NCI-H2081 (cell line): ENCODE measurements at places on chromosomes 12 and 14.

DNA sequence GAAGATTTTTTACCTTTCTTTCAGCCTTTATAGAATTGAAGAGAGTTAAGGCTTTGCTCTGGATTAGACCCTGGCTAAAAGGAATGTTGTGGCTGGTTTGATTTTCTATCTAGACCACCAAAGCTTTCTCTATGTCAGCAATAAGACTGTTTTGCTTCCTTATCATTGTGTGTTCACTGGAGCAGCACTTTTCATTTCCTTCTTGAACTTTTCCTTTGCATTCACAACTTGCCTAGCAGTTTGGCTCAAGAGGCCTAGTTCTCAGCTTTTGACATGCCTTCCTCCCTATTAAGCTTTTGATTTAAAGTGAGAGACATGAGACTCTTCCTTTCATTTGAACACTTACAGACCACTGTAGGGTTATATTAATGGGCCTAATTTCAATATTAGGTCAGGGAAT lies 64.1 kb upstream of the USP15 start:
- no peak for DNase-seq

- no peak for DNase-seq
Measured at GRCh38 chr12:66964629-66965028, 285.8 kb upstream of the GRIP1 start.

DNA sequence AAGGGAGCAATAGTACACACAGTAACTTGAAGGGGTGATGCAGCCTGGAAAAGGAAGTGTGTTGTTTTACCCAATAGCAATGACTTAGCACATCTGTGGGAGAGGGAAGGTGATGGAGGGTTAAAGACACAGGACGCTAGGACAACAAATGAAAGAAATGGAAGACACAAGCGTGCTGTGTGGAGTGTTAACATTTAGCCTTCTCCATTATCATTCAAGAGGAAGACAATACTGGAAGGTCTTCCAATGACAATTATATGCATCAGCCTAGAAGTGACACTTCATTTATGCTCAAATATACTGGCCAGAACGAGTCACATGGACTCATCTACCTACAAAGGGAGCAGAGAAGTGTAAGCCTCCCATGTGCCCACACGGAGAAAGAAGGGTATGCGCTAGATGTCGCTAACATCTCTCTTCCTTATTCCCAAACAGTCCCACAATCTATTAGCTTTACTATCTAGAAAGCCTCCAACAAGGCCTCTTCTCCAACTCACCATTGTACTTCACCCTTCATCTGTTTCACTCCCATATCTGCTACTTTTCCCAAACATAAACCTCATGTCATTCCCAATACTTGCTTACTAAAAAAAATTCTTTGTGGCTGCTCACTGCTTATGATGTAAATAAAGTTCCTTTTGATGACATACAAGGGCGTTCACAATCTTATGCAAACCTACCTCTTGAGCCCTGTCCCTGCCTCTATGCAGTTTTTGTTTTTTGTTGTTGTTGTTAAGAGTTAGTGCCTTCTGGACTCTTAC lies 20.3 kb downstream of the PPM1H start:
- no peak for DNase-seq

GRCh38 chr14:104577426-104577825 lies 2.1 kb upstream of the C14orf180 start:
- DNase-seq: no peak

GRCh38 chr12:64395739-64396138 lies 5.2 kb upstream of the C12orf56 start:
- peak; percentile 50 for DNase-seq

DNA sequence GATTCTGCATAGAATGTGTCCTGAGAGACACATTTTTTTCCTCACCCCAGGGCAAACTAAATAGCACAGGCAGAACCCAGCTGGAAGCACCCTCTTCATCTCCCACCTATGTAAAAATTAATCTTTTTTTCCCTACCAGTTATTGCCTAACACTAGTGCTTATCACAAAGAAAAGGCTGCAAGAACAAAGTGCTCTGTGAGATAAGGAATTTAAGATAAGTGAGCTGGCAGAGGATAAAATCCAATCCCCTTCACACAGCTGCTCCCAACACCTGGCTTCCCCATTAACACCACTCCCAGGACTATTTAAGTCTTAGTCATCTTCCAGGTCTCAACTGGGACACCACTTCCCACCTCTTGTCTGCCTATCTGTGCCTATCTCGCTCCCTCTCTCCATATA lies 75.2 kb downstream of the TTC9 start:
- no peak for DNase-seq

DNA sequence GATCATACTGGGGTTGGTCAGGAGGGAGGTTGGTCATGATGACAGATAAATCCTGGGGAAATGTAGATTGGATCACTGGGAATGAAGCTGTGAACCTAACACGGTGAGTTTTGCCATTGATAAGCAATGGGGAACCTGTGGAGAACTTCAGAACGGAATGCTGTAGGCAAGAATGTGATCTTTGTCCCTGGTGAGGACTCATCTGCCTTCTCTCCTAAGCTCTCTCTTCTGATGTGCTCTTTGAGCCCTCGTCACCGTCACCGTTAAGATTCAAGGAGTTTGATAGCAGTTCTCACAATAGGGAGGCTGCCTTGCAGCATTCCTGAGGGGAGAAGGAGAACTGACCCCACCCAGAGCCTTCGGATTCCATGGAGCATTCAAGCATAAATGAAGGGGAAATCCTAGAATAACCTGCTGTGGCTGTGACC lies 217.6 kb downstream of the ANO6 start:
- no peak for DNase-seq

- DNase-seq: no peak
Measured at GRCh38 chr14:31268216-31268615, 60.6 kb upstream of the HECTD1 start.

DNA sequence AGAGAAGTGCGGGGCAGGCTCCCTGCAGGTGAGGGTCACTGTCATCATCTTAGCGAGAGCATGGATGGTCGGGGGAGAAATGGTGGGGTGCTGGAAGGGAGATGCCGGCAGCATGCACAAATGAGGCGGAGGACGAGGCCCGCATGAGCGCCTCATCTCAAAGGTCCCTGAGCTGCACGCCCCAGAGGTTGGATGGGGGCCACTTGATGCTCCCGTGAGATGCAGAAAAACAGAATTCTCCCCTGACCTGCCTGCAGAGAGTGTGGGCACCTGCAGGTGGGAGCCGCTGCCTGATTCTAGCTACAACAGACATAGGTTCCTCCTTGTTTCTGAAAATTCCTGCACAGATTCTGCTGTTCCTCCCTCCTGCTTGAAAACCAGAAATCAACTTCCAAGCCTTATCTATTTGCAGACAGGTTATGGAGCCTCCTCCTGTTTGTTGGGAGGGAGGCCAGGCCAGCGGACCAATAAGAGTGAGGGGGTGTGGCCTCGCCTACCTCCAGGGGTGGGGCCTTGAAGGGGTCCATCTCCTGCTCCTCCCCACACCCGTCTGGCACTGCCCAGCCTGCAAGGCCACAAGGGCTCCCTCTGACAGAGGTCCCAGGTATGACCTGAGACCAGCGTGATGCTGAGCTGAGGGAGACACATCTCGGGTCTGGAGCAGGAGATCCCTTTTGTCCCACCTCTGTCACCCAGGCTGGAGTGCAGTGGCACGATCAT lies 67.2 kb downstream of the KDM2B start:
- peak; percentile 10 for DNase-seq

GRCh38 chr14:32933629-32934072 lies 5.0 kb upstream of the NPAS3 start:
- no peak for DNase-seq

DNA sequence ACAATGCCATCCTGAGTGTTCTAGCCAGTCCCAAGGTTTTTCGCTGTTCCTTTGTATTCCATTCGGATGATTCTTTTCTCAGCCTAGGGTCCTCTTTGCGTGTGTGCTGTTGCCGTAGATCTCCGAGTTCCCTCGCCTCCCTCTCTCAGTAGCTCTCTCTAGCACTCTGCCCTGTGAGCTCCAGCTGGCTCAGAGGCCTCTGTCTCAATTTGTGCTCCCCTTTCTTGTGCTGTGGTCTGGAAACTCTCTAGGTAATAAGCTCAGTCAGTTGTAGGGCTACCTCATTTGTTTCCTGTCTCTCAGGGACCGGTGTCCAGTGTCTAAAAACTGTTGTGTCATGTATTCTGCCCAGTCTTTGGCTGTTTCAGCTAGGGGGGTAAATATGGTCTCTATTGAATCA lies 179.3 kb downstream of the PCNX1 start:
- DNase-seq: no peak

GRCh38 chr12:24127919-24128721 lies 178.7 kb upstream of the SOX5 start:
- no peak for DNase-seq

DNA sequence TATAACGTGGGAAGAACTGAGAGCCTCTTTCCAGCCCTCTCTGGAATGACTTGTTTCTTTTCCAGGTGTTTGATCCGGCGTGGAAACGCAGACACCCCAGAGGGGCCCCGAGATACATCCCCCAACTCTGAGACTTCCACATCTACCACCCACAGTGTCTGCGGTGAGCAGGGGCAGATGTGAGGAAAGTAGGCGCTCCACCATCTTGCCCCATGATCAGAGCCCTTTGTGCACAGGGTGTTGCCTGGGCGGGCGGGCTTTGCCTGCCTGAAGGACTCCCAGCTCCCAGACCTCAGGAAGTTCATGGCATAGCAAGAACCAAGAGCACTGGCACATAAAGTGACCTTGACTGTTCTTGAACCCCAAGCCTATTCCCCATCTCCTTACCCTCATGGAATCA lies 2.8 kb downstream of the CARMIL3 start:
- no peak for DNase-seq

DNA sequence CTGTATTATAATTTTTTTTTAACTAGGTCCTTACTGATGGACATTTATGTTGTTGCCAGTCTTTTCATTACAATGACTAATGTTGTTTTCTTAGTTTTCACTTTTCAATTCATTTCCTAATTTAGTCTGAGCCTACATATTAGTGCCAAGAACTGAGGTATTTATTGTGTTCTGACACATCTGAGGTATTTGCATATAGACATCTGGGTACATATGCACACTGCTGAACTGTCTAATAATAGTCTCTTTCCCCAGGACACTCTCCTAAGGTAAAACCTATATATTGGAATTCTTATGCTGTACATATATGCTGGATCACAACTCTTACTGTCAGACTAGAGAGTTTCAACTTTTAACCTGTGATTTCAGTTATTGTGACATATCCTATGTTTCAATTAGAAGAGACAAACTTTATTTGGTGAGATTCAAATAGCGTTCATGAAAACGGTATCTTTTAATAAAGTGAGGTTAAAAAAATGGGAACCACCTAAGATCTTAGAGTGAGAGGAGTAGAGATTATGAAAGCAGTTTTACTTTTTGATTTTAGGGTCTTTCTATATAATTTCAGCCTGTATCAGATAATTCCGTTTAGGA lies 263.2 kb downstream of the RAD51B start:
- no peak for DNase-seq

- no peak for DNase-seq
Measured at GRCh38 chr14:30596935-30597334, 25.2 kb upstream of the SCFD1 start.

DNA sequence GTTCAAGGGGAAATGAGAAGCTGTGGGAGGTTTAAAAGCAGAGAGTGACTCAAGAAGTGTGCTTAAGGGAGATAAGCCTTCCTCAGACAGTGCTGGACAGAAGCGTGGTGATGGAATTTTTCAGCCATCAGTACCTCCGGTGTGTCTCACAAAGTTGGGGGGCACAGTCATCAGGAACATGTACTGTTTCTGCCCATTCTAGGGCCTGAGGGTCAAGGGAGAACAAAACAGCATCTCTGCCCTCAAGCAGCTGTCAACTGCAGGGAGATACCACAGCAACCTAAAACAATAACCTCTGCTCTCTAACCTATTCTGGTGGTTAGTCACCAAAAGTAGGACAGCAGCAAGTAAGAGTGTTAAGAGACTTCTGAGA lies 2.0 kb upstream of the STON2 start:
- DNase-seq: no peak

DNA sequence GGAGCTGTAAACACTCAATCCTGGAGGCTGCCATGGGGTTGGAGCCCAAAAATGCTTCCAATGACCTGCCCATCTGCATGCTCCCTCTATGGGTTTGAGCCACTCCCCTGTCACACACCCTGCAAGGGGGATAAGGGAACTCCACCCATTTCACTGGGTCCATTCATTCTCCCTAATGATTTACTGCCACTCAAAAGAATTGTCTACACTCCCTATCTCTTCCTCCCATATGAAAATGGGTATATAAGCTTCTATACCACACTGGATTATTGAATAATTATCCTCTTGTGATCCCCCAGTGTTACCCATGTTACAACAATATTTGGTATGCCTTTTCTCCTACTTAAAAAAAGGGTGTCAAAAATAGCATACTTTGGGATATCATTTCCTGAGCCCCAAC lies 260.8 kb upstream of the CCDC196 start:
- DNase-seq: no peak

GRCh38 chr12:56898938-56899337 lies 35.3 kb downstream of the SDR9C7 start:
- no peak for DNase-seq

GRCh38 chr12:68102731-68103130 lies 56.8 kb downstream of the IFNG start:
- DNase-seq: no peak

GRCh38 chr14:75626396-75626795 lies 34.3 kb downstream of the ERG28 start:
- DNase-seq: no peak

- DNase-seq: no peak
Measured at GRCh38 chr12:122995503-122996187, 15.2 kb downstream of the ARL6IP4 start.

DNA sequence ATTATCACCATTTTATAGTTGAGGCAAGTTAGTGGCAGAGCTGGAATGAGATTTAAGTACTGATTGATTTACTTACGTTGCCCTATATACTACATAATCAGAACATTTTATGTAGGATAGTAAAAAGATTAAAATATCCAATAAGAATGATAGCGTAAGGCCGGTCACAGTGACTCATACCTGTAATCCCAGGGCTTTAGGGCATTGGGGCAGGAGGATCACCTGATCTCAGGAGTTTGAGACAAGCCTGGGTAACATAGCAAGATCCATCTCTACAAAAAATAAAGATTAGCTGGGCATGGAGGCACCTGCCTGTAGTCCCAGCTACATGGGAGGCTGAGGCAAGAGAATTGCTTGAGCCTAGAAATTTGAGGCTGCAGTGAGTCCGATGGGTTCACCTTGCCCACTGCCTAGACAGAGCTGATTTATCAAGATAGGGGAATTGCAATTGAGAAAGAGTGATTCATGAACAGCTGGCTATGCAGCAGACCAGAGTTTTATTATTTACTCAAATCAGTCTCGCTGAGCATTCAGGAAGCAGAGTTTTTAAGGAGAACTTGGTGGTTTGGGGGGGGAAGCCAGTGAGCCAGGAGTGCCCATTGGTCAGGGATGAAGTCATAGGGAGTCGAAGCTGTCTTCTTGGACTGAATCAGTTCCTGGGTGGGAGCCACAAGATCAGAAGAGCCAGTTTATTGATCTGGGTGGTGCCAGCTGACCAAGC lies 24.7 kb upstream of the SGPP1 start:
- no peak for DNase-seq

DNA sequence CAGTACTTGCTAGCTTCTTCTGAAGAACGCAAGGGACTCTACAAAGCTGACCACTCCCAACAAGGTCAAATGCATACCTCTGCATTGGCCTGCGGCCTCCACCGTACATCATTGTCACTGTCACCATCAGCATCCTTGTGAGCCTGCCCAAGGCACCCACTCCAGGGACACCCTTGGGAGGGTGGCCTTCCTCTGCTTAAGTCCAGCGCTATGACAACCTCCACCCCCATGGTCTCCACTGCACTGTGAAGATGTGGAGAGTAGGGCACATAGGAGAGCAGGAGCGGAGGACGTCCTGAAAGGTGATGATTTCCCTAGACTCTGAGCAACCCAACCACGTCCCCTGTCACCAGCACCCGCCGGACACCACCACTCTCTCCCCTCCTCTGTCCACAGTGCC lies 252.8 kb downstream of the ALG10 start:
- DNase-seq: no peak

- no peak for DNase-seq
Measured at GRCh38 chr14:89669193-89669592, 252.2 kb upstream of the FOXN3 start.
